ENCODE measurements at places on chromosomes 4 and X.

GRCh38 chrX:77415161-77415560 lies 32.0 kb upstream of the FGF16 start:
- DNase-seq: no peak

DNA sequence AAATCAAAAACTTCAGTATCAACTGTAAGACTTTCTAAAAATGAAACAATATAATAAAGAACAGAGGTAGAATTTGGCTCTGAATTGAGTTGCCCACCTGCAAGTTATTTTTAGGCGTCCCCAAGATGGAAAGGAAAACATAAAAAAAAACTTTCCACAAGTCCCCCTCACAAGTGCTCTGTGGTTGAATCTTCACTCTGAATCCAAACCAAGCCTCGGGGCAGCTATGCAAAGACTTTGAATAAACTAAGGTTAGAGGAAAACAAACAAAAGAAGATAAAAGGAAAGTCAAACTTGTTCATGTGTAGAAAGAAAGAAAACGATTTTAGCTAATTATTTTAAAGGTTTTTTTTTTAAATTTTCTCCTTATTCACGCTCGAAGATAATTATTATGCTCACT lies 372.4 kb upstream of the SLIT2 start:
- DNase-seq: no peak

- DNase-seq: no peak
Measured at GRCh38 chrX:110022599-110023448, 19.9 kb downstream of the TMEM164 start.

DNA sequence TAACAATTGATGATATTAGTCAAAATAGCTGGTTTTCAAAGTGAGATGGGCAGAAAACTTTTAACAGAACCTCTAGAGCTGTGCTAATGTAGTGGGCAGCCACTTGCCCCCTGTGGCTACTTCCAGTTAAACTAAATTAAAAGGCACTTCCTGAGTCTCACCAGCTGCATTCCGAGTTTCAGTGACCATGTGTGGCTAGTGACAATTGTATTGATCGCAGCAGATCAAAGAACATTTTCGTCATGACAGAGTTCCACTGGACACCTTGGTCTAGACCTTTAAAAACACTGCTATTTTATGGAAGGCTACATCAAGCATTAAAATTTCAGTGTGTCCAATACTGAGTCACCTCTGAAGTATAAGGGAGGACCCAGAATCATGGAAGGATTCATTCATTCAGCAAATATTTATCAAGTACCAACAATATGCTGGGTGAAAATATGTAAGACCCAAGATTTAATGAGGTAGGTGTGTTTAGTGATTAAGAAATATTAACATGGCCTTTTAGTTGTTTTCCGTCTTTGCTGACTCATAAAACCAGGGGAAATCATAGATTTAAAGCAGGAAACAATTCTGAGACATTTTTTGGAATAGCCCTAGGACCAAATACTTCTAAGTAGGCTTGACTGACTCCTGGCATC lies 5.1 kb upstream of the FAT1 start:
- no peak for DNase-seq

DNA sequence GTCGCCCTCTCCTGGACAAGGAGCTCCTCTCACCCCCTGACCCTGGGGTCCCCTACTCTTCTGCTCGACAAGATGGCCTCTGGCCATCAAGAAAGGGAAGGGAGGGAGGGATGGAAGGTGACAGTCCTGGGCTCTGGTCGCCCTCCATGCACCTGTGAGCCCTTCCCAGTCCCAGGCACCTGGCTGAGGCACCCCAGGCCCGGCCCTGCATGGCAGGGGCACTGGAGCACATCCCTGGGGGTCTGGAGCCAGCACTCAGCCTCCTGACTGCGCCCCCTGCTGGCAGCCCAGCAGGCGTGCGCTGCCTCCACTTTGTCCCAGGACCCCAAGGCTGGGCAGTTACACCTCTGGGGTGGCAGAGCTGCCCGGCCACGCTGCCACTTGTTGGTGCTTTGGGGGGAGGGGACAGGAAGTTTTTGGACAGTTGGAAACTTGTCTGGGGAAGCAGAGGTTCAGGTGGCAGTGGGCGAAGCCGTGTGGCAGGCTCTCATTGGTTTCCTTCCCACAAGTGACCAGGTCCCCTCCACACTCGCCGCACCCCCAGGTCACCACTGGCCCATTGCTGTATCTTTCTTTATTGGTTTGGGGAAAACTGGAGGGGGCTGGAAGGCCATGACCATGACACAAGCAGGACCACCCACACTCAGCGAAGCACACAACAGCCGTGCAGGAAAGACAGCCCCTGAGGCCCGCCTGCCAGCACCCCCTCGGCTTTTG lies 4.3 kb downstream of the PNCK start:
- DNase-seq: peak; percentile 34

- DNase-seq: no peak
Measured at GRCh38 chr4:106830879-106831278, 205.2 kb downstream of the DKK2 start.

- no peak for DNase-seq
Measured at GRCh38 chrX:13397878-13398818, 78.3 kb upstream of the ATXN3L start.

- DNase-seq: peak; percentile 51
Measured at GRCh38 chrX:40096395-40097091, 1.2 kb downstream of the BCOR start.

DNA sequence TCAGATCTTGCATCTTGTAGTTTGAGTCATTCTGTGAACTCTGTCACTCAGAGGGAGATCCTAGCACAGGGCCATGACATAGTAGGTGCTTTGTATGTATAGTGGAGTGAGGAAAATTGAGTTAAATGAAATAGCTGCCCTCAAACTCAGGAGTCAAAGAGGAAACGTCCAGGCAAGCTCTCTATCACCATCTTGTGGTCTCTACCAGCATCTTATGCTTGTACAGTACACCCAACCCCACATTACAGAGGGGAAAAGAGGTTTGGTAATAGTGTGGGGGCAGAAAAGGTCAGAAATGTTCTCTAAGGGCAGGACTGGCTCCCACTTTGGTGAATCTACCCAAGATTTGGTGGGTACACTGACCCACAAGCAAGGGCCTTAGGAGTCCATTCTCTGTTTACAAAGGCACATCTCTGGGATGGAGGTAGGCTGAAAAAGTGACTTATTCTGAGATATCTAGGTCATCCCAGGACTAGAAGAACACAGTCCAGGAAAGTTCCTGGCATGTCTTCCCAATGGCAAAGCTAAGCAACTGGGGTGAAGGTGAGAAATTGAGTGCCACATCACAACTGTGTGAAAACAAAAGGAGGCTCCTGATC lies 131.8 kb downstream of the OR13H1 start:
- DNase-seq: no peak

GRCh38 chrX:275967-276580 lies 5.1 kb upstream of the PLCXD1 start:
- DNase-seq: peak; percentile 21

GRCh38 chrX:110172215-110172614 lies 145.7 kb downstream of the AMMECR1 start:
- no peak for DNase-seq

DNA sequence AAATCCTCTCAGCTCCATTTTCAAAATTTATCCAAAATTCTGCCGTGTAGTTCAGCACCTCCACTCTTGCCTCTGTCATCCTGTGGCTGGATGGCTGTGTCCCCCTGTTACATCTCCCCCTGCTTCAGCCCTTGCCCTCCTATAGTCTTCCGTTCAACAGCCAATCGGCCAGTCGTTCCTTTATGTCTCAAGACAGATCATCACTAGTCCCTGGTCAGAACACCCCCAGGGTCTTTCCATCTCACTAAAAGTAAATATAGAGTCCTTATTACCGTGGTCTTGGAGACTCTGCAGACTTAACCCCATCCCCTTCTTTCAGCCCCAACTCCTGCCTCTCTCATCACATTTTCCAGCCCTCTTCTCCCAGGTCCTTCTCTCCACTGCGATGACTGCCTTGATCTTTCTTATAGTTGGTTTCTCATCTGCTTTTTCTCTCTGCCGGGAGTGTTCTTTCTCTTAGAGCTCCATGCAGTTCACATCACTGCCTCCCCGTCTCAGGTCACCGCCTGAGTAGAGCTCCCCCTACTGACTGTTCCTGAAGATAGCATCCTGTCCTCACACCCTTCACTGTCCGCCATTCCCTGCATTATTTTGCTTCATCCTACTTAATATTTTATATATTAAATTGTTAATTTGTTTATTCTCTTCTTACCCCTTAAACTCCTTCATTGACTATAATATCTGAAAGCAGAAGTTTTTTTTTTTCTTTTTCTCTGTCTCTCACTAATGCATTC lies 736.9 kb upstream of the MAGEB2 start:
- DNase-seq: no peak

DNA sequence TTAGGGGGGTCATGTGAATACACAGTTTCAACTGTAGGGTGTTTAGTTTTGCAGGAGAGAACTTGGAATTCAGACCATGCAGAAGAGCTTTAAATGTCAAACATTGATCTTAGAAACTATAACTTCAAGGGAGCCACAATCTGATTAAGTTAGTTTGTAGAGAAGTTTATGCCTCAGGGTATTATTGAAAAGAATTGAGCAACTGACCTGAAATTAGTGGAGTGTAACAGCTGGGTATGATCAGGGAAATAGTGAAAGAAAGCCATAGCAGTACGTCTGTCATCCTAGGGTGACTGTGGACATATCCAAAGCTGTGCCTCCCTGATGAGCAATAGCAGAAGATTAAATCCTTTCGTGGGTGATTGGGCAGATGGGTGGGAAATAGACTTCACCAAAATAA lies 63.8 kb downstream of the FAM47B start:
- DNase-seq: no peak

- DNase-seq: no peak
Measured at GRCh38 chrX:80751456-80751855, 58.2 kb downstream of the BRWD3 start.

DNA sequence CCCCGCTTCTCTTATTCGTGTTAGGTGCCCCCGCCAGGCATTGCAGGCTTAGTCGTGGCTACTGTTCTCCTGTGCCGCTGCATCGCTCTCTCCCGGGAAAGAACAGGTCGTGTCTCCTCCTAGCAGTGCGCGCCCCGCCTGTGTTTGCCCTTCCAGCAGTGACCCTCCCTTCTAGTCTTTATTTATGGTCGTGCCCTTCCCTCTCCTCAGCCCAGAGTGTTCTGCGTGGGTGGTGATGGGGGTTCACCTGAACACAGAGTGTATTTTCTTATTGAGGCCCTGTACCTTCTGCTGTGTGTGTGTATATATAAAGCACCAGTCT lies 15.2 kb downstream of the USP11 start:
- no peak for DNase-seq

DNA sequence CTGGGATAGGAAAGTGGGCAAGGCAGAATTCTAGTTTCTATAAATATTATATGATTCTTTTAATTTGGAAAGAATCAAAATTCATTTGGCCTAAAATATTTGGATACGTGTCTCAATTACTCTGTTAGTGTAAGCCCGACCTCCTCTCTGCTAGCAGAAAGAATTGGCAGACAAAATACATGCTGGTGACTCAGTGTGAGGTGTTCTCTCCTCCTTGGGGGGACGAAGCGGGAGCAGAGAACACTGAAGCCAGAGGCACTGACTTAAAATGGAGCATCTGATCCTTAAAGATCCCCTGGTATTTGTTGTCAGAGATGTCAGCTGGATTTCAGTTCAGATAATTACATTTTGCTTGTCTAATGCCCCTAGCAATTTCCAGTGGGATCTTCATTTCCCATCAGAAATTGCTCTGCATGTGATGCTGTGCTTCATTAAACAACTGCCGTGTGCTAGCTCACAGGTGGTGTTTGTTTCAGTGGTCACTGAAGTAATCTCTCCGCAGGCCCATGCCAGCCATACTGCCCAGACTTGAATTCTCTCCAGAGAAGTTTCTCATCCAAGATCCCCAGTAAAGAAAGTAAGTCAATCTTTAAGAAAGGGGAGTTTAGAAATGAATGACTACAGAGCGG lies 188.7 kb upstream of the TLL1 start:
- DNase-seq: no peak

DNA sequence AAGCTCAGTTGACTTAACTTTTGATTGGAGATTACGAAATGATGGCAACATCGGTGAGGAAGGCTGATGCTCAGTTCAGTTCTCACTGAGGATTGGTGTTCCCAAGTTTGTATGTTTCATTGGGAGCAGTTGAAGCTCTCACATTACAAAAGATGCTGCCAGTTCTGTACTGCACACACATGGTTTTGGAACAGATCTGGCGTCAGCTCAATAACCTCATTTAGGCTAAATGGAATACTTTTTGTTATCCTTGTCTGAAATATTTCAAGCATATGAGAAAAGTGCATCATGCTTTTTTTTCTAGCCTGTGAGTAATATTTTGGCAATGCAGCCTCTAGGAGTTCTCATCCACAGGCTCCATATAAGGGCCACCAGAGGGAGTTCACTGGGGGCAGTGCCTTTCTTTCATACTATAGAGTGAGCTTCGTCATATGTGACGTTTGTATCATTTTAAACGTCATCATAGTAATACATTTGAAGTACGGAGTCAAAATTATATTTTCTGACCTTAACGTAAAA lies 4.1 kb downstream of the ENPEP start:
- no peak for DNase-seq

DNA sequence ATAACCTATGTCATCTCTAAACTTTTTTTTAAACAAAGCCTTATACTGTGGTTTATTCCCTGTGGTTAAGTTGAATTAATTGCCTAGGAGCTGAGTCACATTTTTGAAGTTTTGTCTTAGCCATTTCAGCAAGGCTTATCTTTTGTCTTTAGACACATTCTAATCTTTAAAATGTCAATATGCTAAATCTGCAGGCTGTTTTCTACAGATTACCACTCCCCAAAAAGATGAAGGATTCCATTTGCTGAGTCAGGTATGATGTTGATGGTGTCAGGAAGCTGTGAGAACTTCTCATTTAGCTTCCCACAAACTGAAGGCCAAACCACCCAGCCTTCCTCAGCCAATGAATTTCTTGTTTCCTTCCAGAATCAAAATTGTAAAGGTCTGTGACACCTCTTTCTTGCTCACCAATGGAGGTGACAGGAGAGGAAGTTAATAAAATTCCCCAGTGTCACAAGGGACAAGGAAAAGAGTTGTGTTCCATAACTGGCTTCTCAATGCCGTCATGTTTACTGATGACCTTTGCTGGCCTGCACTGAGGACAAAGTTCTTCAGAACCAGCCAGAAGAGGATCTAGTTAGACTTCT lies 3.7 kb upstream of the CXCL6 start:
- DNase-seq: no peak

GRCh38 chrX:129609395-129609794 lies 45.4 kb downstream of the APLN start:
- no peak for DNase-seq

GRCh38 chrX:131778269-131779218 lies 234.7 kb downstream of the OR13H1 start:
- peak; percentile 41 for DNase-seq

DNA sequence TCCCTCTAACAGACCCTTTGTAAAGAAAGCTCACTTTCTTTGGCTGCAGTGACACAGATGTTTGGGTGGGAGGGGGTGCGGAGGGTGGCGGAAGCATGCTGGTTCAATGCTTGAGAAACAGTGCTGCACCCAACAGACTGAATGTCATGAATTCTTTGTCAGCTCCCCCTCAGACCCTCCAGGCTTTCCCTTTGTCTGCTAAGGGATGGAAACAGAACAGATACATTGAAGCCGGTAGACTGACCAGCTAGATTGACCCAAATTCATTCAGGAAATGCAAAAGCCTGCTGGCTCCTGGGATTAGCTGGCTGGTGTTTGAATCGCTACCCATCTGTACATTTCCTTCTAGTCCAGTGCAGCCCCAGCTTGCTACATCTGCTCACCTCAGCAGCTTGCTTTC lies 90.8 kb upstream of the PAK3 start:
- no peak for DNase-seq
